ENCODE measurements at places on chromosomes 2 and 18. TPM values are rescaled to one million over a fixed set of nuclear protein-coding genes. Genes with fewer than 3 reads are reported as not detected.

- no peak overlapping the region for H3K27ac ChIP-seq
- no peaks in the 10 kb centered on the region for H3K36me3 ChIP-seq
- no peak overlapping the region for H3K4me3 ChIP-seq
- DNase-seq = no peak
- H3K4me1 ChIP-seq = no peaks in the 10 kb centered on the region
Observed at GRCh38 chr18:42181474-42181873, 226.4 kb downstream of the PIK3C3 start.

FAM237A gene
- total RNA-seq = not detected

DNA sequence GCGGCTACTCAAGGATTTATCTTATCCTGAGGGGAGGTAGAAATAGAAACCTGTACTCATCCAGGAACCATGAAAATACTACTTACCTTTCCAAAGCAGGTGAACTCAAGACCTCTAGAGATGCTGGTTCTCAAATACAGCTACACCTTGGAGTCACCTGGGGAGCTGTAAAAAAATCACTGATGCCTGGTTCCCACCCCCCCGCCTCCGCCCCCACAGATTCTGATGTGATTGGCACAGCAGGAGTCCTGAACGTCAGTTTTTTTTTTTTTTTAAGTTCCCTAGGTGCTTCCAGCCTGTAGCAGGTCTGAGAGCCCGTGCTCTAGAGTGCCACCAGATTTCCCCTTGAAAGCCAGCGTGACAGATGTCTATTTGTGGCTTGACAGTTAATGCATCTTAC, 113.6 kb downstream of the MRO start:
- H3K4me3 ChIP-seq = no peak overlapping the region
- no peaks in the 10 kb centered on the region for H3K27me3 ChIP-seq
- peak; percentile 17 for DNase-seq
- H3K36me3 ChIP-seq = no peaks in the 10 kb centered on the region
- no peak overlapping the region for H3K27ac ChIP-seq
- H3K4me1 ChIP-seq = no peaks in the 10 kb centered on the region

DES gene
- 7,366 TPM for total RNA-seq

DNA sequence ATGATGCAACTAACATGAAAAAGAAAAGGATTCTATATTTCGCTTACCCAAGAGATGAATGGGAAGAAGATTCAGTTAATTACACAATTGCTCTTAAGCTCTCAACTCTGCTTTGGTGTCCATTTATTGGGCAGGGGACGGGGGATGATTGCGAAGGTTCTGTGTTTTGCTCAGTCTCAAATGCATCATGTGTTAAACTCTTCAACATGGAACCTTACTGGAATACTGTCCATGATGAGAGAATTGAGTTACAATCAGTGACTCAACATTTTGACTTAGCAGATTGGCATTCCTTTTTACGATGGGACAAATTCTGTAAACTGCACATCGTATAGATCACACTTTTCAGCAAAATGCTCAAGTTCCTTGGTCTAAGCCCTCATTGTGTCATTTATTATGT, 135.6 kb downstream of the RBMS1 start:
- peaks cover 58% of the 10 kb centered on the region for H3K4me1 ChIP-seq
- no peak overlapping the region for H3K27ac ChIP-seq
- DNase-seq = no peak
- H3K27me3 ChIP-seq = no peaks in the 10 kb centered on the region
- no peak overlapping the region for H3K4me3 ChIP-seq

DNA sequence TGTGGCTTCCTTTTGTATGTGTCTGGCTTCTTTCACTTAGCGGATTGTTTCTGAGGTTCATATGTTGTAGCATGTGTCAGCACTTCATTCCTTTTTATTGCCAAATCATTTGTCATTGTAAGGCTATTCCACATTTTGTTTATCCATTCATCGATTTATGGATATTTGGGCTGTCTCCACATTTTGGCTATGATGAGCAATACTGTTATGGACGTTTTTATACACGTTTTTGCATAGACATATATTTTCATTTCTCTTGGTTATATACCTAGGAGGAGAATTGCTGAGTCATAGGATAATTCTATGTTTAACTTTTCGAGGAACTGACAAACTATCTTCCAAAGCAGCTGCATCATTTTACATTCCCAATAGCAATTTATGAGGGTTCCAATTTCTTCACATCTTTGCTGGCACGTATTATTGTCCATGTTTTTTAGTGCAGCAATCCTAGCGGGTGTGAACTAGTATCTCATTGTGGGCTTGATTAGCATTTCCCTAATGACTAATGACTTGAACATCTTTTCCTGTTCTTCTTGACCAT, 48.1 kb upstream of the TBC1D8 start:
- no peaks in the 10 kb centered on the region for H3K4me1 ChIP-seq
- no peak overlapping the region for H3K4me3 ChIP-seq
- no peak for DNase-seq

- DNase-seq = no peak
- H3K27me3 ChIP-seq = no peaks in the 10 kb centered on the region
- no peak overlapping the region for H3K27ac ChIP-seq
- no peaks in the 10 kb centered on the region for H3K36me3 ChIP-seq
- H3K4me1 ChIP-seq = no peaks in the 10 kb centered on the region
Observed at GRCh38 chr2:156935616-156936015, 321.9 kb upstream of the GALNT5 start.

DNA sequence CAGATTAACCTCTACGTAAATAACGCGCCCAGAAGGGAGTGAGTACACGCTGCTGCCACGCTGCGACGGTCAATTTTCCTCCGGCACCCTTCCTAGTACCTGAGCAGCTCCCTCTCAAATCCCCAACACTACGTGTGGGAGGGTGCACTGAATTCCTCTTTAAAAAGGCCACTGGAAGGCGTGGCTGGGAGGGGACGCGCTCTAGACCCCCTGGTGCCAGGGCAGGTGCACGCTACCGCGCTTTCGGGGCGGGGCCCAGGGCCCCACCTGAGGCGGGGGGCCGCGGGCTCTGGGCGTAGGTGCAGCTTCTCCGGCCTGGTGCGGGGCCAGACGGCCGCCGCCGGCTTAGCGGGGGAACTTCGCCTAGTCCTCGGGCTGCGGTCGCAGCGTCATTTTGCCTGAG, 668 bp upstream of the ANKRD12 start:
- DNase-seq = no peak
- H3K27ac ChIP-seq = peak overlapping the region; percentile 99
- H3K4me3 ChIP-seq = peak overlapping the region; percentile 63
- H3K4me1 ChIP-seq = peaks cover 37% of the 10 kb centered on the region
- H3K36me3 ChIP-seq = no peaks in the 10 kb centered on the region
- no peaks in the 10 kb centered on the region for H3K27me3 ChIP-seq

C2orf66 gene
- not detected for total RNA-seq

- DNase-seq = peak; percentile 69
- no peaks in the 10 kb centered on the region for H3K36me3 ChIP-seq
- H3K27me3 ChIP-seq = no peaks in the 10 kb centered on the region
- peak overlapping the region; percentile 75 for H3K4me3 ChIP-seq
- peak overlapping the region; percentile 81 for H3K27ac ChIP-seq
Observed at GRCh38 chr2:28895189-28895893, 874 bp downstream of the WDR43 start.

GRCh38 chr2:191728750-191729624, 51.1 kb downstream of the NABP1 start:
- no peak overlapping the region for H3K4me3 ChIP-seq
- no peak overlapping the region for H3K27ac ChIP-seq
- DNase-seq = no peak
- H3K27me3 ChIP-seq = no peaks in the 10 kb centered on the region
- no peaks in the 10 kb centered on the region for H3K36me3 ChIP-seq
- H3K4me1 ChIP-seq = no peaks in the 10 kb centered on the region

HOXD13 gene
- 34.7 TPM for total RNA-seq

DNA sequence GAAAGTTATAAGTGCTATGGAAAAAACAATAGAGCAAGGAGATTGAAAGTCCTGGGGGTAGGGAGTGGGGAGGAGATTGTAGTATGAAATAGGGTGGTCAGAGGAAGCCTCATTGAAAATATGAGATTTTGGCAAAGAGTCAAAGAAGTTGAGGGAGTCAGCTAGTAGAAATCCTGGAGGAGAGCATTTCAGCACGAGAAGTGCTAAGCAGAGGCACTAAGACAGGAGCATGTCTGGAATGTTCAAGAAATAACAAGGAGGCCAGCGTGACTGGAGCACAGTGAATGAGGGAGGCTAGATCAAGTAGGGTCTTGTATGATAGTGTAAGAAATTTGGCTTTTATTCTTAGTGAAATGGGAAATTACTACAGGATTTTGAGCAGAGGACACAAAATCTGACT, 2.1 kb upstream of the TSPYL6 start:
- no peak for DNase-seq
- no peak overlapping the region for H3K27ac ChIP-seq
- H3K4me1 ChIP-seq = no peaks in the 10 kb centered on the region
- H3K27me3 ChIP-seq = no peaks in the 10 kb centered on the region
- no peaks in the 10 kb centered on the region for H3K36me3 ChIP-seq

- peaks cover 24% of the 10 kb centered on the region for H3K4me1 ChIP-seq
- H3K4me3 ChIP-seq = no peak overlapping the region
- no peak overlapping the region for H3K27ac ChIP-seq
- DNase-seq = no peak
Observed at GRCh38 chr2:19473350-19473749, 114.9 kb upstream of the OSR1 start.

DNA sequence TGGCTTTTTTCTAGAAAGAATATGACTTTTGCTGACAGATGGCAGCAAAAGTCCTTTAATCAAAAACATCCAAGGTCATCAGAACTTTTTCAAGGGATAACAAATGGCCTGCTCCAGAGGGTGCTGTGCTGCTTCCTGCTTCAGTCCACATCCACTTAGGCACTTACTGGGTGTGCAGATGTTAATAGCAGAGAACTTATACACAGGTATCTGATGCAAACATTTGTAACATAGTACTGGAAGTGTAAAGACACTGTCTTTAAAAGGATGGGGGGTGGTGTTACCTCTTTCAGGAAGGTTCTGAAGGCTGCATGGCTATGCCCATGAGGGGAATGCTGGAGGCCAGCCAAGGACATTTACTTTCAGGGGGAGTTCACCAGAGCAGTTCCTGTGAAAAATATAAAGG, 5.5 kb downstream of the HOXD8 start:
- no peaks in the 10 kb centered on the region for H3K36me3 ChIP-seq
- H3K27ac ChIP-seq = peak overlapping the region; percentile 83
- DNase-seq = peak; percentile 65
- H3K4me1 ChIP-seq = peaks cover 33% of the 10 kb centered on the region

GRCh38 chr2:128450211-128451024, 131.8 kb upstream of the HS6ST1 start:
- no peak overlapping the region for H3K4me3 ChIP-seq
- H3K4me1 ChIP-seq = no peaks in the 10 kb centered on the region
- H3K27me3 ChIP-seq = no peaks in the 10 kb centered on the region
- no peak overlapping the region for H3K27ac ChIP-seq
- H3K36me3 ChIP-seq = no peaks in the 10 kb centered on the region

LAMA3 gene
- 14.1 TPM for total RNA-seq

DNA sequence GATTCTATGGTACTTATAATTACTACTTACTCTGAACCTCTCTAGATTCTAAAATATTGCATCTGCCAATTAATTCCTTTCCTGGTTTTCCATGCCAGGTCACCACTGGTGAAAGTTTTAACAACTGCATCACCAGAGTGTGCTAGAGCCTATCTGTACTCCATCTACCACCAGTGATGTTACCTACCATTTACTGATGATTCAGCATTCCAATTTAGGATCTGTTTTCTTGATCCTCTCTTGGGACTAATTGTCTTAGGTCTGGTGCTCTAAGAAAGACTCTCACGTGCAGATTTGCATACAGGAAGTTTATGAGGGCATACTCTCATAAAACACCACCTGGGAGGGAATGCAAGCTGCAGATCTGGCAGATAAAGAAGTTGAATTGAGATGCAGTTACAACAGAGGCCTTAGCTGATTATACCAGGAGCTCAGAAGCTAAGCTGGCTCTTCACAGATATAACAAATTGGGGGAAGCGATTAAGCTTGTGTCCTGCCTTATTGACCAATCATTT, 347.6 kb upstream of the VRK2 start:
- no peaks in the 10 kb centered on the region for H3K4me1 ChIP-seq
- H3K27ac ChIP-seq = no peak overlapping the region
- no peaks in the 10 kb centered on the region for H3K36me3 ChIP-seq
- H3K4me3 ChIP-seq = no peak overlapping the region

IL36A gene
- total RNA-seq = not detected

DNA sequence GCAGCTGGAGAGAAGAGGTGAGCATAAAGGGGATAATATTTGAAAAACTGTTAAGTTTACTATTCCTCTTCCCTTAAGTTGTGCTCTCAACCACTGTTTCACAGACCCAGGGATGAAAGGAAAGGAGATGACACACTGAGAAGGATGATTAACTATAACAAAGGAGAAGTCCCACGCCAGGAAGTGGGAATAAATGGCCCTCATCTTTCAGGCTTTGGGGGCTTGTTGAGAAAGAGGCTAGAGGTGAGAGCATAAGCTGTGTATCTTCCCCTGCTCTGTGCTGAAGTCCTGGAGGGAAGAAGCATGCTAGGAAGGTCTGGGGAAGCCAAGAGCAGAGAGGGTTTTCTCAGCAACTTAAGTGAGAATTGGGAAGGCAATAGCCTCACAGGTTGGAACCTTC, 399.1 kb upstream of the ATP5MC3 start:
- no peaks in the 10 kb centered on the region for H3K4me1 ChIP-seq
- DNase-seq = no peak
- no peaks in the 10 kb centered on the region for H3K27me3 ChIP-seq

DNA sequence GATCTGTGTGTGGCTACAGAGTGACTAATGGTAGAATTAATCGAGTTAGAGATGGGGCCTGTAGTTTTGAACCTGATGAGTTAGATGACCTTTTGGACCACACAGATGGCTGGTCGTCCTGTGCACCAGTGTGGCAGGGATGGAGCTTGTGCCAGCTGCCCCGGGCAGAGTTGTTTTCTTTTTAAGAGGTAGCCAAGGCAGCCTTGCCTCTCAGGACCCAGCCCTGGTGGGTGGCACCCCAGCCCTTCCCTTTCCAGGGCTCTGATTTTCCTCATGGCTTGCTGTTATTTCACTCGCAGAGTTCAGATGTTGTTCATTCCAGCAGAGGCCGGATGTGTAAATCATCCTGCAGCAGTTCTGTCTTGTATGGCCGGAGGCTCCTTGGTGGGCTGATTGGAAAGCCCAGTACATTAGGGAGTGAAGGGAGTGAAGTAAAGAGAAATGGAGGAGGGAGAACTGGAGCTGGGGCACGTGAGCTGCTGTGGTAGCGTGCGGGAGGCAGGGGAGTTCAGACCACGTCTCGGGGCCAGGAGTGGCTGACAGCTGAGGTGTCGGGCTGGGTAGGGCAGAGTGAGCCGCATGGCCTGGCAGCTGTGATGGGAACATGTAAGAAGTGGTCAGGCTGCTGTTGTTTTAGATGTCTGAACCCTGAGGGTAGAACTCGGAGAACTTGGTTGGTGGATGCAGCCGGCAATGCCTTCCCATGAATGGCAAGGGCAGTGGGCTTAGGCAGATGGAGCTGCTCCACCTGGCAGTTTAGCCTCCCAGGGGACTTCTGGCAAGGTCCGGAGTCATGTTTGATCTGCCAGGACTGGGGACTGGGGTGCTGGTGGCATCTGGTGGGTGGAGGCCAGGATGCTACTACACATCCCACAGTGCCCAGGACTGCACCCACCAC, 28.8 kb downstream of the ASAP2 start:
- H3K4me3 ChIP-seq = no peak overlapping the region
- no peak for DNase-seq
- H3K27me3 ChIP-seq = no peaks in the 10 kb centered on the region
- peak overlapping the region; percentile 80 for H3K27ac ChIP-seq
- H3K36me3 ChIP-seq = no peaks in the 10 kb centered on the region

- H3K27ac ChIP-seq = no peak overlapping the region
- no peaks in the 10 kb centered on the region for H3K27me3 ChIP-seq
- DNase-seq = no peak
- no peak overlapping the region for H3K4me3 ChIP-seq
- H3K36me3 ChIP-seq = no peaks in the 10 kb centered on the region
Observed at GRCh38 chr2:238801791-238802190, 46.1 kb upstream of the TWIST2 start.

SNTG2 gene
- 2.8 TPM for total RNA-seq

LGALSL gene
- 9.8 TPM for total RNA-seq
